ENCODE measurements at places on chromosomes 1 and 21.
A peak's percentile ranks its signal among the peaks of the same experiment; 100 is the strongest.

DNA sequence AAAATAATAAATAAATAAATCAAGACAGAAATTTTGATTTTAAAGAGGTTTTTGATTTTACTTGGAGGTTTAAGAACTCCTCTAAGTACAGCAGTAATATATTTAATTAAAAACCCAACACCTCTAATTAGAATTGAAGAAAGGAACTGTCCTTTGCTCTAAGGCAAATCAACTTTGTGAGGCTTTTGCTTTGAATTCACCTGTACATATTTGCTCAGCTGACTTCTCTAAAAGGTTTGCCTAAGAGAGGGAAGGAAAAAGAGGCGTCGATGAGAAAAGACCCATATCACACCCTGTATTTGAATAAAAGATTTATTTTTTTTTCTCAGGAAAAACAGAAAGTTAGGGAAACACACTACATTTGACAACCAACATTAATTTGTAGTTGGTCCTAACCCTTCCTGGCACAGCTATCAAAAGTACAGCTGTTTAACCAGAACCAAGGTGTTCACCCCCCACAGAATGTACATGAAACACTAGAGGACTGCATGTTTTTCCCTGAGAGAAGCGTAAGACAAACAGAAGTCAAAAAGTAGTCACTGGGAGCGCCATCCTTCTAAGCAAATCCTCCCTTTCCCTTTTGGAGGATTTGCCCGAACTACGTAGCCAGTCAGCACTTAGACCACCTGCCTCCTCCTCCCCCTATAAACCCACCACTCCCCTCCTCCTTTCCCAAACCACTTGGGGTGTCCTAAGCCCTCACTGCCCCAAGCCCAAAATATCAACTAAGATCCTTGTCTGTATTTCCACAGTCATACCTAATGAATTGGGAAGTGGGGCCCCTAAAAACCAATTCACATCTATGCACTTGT is 4.9 kb downstream of the MCL1 start:
- DNase-seq, result no peak

- no peak for DNase-seq
These were observed 76.0 kb downstream of the GFI1 start for GRCh38 chr1:92410706-92411105.

- DNase-seq, result peak; percentile 74
These were observed 2.8 kb upstream of the CD1D start for GRCh38 chr1:158177700-158178450.

GRCh38 chr1:147726168-147726567 is 34.2 kb downstream of the GJA5 start:
- no peak for DNase-seq

DNA sequence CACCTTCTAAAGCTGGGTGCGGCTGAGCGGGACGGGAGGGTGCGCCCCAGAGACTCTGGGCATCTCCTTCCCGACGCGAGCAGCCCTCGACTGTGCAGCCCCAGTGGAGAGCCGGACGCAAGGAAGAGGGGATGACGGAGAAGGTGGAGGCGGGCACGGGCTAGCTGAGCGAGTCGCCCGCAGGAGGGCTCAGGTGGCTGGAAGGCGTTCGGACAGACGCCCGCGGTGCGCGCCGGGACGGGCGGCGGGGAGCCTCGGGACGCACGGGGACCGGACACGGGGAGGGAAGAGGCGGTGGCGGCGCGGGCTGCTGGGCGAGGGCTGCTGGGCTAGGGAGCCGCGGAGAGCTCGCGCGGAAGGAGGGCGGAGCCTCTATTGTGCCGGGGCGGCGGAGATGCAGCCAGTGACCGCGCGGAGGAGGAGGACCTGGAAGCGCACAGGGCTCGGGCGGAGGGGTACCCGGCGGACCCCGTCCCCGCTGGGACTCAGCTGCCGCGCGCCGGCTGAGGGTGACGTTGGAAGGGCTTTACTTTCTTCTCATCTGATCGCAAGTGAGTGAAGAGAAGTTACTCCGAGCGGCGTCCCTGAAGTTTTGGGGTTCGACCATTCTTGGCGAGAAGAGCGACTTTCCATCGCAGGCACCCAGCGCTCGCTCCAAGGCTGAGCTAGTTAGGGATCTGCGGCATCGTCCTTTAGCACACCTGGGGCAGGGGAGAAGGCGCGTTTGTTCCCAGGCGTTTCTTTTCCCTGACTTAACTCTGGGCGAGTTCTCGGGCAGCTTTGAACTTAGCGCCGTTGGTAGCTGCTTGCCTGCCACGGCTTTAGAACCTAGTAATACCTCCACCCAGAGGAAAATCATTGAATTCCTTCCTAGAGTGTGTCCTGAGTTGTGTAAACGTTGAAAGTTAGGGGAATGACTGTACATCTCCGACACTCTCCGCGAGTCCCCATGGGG is at the start of gene OLFML2B:
OLFML2B (minus strand) TSS at position 323 of the 955 bp plus-strand sequence. CDS start 439 bp downstream, outside the sequence.
- peak; percentile 91 for DNase-seq

DNA sequence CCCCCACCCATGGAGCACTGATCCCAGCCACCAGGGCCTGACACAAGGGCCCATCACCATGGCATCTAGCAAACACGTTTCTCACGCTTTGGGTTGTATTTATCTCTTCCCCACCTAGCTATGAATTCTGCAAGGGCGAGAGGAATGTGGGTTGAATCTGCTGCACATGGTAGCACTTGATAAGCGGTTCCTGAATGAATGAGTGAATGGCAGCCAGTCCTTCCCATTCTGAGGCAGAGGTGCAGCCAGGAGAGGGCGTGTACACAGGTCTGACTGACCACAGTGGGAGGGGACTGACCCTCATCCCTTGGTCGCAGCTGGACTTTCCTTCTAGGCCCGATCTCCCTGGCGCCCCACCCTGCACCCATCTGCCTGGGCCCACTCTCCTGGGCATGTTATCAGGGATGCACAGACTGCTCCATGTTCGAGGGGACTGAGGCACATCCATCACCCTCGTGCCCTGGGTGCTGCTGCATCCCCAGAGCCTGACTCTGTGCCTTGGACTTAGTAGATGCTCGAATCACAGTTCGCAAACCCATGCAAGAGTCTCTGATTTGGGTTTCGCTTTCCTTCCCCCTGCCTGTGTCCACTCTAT is 1.0 kb downstream of the RD3 start:
- no peak for DNase-seq

DNA sequence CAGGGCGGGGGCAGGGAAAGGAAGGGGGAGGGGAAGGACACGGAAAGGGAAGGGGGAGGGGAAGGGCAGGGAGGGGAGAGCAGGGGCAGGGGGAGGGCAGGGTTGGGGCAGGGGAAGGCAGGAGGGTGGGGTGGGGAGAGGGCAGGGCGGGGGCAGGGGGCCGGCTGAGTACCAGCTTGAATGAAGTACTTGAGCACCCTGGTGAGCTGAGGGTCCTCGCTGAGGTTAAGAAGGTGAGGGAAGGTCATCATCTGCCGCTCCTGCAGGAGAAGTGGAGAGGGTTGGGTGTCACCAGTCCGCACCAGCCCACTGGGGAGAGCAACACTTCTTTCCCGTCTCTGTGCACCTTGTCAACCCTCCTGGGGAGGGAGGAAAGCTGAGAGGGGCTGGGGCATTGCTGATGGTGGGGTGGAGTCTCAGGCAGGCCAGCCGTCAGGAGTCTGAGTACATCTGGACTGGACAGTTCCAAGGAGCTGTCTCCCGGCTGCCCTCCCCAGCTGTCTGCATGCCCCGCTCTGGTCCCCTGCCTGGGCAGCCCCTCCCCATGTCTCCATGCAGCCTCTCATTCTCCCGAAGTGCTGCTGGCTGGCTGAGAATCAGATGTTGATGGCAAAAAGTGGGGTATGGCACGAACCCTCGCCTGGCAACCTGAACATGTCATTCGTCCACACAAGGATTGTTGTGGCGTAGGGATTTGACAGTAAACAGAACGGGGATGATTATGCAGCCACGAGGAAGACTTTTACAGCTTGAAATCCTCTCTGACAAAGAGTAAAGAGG is 70.0 kb downstream of the SCCPDH start:
- DNase-seq, result no peak

GRCh38 chr21:44421901-44422840 is 33.1 kb upstream of the LRRC3 start:
- no peak for DNase-seq

DNA sequence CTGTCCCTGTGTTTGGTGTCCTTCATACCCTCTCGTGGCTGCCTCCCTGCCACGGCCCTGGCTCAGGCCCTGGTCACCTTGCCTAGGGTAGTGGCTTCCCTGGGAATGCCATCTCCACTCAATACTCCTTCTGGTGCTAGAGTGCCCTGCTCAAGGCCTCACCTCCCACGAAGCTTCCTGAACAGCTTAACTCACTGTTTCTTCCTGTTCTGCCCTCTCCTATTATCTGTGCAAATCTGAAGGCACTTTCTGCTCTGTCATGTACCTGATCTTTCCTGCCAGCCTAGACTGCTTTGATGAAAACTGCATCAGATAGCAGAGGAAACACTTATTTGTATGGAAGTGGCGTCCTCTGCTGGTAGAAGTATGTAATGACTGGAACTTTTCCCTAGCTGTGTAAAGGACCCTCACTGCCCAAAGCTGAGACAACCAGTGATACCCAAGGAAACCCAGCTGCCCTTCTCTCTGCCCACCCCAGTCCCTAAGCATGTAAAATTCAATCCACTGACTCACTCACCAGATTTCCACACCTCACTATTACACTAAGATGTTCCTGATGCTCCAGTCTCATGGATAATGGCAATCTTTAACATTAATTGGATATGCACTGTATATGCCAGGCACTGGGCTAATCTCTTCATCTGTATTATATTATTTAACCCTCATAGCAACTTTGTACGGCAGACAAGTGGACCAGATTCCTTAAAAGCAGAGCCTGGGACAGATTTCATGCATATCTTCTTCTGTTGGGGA is 36.2 kb upstream of the BTG2 start:
- DNase-seq, result peak; percentile 68

DNA sequence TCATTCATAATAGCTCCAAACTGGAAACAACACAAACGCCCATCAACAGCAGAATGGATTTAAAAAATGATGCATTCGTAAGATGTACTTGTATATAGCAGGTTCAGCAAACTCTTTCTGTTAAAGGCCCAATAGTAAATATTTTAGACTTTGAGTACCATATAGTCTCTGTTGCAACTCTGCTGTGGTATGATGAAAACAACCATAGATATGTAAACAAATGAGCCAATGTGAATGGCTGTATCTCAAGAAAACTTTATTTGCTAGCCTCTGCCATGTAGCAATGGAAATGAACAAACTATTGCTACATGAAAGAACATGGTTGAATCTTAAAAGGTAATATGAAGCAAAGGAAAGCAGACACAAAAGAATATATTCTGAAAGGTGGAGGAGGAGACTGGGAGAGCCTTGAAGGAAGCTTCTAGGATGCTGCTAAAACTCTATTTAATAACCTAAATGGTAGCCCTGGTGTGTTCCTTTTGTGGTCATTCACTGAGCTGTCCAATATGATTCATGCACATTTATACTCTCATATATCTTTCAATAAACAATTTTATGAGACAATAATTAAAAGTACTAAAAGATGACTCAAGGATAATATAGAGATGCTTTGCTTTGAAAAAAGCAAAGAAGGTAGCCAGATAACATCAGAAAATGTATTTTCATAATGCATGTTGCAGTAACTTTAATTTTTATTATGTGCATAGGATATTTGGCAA is 29.1 kb upstream of the FMO3 start:
- DNase-seq, result no peak
